ENCODE measurements at places on chromosomes 13 and 19.
A peak's percentile ranks its signal among the peaks of the same experiment; 100 is the strongest.

GRCh38 chr13:83450591-83450990, 431.7 kb downstream of the SLITRK1 start:
- no peak for DNase-seq

DNA sequence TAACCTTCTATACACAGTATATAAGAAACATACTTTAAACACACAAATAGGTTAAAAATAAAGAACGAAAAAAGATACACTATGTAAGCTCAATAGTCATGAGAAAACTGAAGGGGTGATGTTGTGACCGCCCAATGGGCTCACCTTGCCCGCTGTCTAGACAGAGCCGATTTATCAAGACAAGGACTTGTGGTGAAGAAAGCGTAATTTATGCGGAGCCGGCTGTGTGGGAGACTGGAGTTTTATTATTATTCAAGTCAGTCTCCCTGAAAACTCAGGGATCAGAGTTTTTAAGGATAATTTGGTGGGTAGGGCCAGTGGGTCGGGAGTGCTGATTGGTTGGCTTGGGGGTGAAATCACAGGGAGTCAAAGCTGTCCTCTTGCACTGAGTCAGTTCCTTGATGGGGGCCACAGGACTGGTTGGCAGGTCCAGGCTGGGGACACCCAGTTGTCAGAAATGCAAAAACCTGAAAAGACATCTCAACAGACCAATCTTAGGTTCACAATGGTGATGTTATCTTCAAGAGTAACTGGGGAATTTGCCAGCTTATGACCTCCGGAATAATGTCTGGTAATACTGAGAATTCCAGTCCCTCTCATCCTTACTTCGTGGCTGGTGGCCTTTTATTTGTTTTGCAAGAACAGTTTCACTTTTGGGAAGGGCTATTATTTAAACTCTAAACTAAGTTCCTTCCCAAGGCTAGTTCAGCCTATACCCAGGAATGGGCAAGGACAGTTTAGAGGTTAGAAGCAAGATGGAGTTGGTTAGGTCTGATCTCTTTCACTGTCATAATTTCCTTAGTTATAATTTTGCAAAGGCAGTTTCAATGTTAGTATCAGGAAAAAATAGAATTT, 96.6 kb downstream of the UBL3 start:
- DNase-seq: no peak

- DNase-seq: no peak
These were observed 166.5 kb upstream of the GPC6 start for GRCh38 chr13:93060144-93060543.

- no peak for DNase-seq
These were observed 9.0 kb upstream of the CIRBP start for GRCh38 chr19:1259876-1260748.

- no peak for DNase-seq
These were observed 46.7 kb upstream of the KL start for GRCh38 chr13:32969516-32969941.

DNA sequence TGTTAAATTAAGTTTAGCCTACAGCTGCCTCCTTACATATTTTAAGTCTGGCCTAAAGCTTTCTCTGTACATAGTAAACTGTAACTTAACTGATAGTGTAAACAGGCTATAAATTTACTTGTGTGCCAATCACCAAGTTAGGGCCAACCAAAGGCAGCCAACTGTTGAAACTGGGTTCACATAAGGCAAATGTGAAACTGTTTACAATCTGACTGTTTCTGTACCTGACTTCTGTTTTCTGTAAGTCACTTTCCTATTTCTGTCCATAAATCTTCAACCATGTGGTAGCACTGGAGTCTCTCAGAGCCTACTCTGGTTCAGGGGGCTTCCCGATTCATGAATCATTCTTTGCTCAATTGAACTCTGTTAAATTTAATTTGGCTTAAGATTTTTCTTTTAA, 103.1 kb downstream of the RAP2A start:
- DNase-seq: no peak

- DNase-seq: no peak
These were observed 16.1 kb downstream of the ZNF226 start for GRCh38 chr19:44180968-44181367.

DNA sequence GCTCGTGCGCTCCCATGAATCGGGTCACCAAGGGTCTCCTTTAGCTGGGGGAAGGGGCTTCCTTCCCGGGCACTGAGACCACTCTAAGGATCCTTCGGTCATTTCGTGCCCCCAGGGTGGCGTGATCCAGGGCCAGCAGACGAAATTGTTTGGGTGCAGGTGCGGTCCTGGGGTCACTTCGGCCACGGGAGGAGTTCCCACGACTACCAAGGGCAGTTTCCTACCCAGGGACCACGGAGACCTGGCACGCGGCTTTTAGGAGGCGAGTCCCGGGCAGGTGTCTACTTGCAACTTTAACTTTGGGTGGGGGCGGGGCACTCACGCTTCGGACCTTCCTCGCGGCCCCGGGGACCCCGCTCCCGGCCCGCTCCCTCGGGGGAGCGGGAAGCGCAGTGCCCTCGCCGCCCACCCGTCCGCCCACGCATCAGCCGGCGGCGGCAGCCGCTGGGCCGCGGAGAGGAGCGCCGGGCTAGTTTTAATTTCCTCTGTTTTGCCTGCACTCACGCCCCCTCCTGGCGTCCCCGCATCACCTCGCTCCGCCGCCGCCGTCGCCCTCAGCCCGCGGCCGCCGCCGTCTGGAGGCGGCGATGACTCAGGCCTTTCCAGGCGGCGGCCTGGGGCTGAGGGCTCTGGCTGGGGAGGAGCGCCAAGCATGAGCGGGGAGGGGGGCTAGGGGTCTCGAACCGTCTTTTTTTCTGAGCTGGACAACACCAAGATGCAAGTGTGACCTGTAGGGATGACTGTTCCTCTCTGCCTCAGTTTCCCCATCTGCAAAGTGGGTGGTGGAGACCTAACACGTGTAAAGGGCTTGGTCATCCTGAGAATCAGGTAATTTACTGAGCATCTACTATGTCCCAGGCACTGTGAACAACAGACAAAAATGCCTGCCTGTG, 21.8 kb downstream of the OLFM2 start:
- DNase-seq: peak; percentile 68

DNA sequence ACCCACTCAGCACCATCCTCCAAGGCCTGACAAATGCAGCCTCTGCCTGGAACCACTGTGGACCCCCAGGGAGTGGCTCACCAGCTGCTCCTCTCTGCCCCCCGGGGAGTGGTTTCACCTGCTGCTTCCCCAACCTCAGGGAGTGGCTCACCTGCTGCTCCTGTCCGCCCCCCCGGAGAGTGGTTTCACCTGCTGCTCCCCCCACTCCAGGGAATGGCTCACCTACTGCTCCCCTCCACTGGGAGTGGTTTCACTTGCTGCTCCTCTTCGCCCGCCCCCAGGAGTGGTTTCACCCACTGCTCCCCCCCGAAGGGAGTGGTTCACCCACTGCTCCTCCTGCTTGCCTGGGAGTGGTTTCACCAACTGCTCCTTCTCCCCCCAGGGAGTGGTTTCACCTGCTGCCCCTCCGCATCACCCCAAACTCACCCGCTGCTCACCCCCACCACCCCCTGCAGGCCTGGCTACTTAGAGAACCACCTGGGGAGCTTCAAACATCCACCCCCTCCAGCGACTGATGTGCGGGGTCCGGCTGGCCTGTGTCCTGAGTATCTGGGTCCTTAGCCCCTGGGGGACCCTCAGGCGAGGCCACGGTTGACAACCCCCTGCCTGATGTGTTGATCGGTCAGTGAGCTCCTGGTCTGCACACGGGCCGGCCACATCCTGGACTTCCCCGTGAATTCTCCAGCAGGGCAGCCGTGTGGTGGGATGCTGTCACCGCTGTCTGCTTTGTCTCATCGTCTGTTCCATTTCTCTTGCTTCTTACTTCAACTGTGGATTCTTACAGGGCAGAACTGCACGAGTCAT, 14.6 kb upstream of the TMEM255B start:
- no peak for DNase-seq

DNA sequence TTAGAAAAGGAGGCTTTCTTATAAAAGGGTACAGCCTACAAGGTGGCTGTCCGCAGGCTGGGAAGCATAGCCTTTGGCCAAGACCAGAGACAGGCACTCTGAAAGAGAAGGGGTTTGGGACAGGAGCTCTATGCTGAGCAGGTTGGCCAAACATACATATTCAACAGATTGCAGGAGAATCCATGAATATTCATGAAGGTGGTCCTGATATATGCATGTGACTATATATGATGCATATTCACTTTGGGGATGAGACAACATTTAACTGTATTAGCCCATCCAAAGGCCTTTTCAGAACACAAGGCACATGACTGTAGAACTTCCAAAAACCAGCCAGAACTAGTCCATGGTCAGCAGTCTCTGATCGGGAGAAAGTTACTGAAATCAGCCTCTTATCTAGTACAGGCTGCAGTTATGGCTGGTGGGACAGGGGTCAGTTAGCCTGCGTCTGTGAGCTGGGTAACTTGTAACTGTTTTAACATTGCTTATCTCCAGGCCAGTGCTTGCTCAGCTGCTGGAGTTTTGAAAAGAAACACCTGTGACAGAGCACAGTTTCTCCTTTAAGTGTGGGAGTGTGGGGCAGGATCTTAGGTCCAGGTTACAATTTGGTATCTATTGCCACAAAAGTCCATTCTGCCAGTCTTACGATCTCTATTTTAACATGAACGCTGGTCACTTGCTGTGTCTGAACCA, 924.2 kb downstream of the UQCRFS1 start:
- DNase-seq: no peak

DNA sequence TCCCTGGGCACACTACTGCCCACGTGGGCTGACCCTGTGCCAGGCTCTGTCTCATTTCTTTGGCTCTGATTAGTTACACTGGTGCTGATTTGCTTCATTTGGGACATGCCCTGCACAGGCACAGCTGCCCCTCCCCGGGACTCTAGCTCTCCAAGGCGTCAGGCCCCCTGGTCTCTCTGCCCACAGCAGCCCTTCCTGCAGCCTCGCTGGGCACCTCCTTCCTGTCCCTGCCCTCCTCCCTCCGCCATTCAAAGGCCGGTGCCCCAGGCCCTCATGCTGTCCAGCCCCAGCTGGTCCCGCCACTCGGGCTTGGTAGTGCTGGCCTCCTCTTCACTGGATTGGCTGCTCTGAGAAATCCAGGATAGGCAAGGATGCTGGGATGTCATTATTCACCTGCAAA, 73.1 kb downstream of the ERICH6B start:
- no peak for DNase-seq

DNA sequence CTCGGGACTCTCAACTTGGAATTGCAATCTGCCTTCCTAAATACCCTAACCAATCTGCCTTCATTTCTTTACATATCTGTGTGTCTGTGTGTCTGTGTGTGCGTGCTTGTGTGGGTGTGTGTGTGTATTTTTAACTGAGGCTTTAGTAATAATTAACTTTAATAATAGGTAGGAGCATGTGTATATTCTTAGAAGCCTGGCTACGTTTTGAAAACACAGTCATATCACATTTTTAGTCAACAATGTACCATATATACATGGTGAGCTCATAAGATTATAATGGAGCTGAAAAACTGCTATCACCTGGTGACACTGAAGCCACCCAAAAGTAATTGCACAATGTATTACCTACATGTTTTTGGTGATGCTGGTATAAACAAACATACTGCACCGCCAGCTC, 65.4 kb upstream of the ATXN8OS start:
- no peak for DNase-seq

GRCh38 chr13:20456737-20457136, 68.9 kb downstream of the CRYL1 start:
- no peak for DNase-seq

GRCh38 chr13:24265453-24265852, 43.9 kb upstream of the C1QTNF9 start:
- DNase-seq: no peak

DNA sequence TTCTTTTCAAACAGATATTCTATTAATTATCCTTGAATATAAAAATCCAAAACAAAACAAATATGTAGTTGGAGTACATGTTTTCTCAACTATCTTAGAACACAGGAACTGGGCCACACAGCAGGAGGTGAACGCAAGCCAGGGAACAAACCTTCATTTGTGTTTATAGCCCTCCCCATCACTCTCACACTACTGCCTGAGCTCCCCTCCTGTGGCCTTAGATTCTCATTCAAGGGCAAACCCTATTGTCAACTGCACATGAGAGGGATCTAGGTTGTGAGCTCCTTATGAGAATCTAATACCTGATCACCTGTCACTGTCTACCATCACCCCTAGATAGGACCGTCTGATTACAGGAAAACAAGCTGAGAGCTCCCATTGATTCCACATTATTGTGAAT, 427.1 kb upstream of the PRR20A start:
- DNase-seq: no peak

GRCh38 chr13:94411747-94412146, 67.7 kb downstream of the DCT start:
- DNase-seq: no peak

DNA sequence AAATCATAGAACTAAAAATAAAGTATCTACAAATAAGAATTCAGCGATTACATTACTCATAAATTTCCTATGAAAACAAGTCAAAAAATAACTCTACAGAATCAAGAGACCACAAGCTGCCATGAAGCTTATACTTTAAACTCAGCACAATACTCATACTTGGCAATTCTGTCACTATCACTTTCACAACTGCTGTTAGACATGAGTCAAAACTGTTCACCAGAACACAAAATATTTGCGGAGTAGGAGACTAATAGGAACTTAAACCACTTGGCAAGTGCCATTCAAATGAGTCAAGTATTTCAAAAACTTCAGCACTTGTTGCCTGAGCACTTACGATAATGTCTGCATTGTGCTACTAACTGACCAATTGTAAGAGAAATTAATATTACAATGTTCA, 387.8 kb upstream of the GPC6 start:
- no peak for DNase-seq

- DNase-seq: no peak
These were observed 10.3 kb downstream of the IGSF23 start for GRCh38 chr19:44623626-44624025.

GRCh38 chr13:65914716-65915115, 1315.4 kb downstream of the PCDH9 start:
- no peak for DNase-seq

- no peak for DNase-seq
These were observed 304.8 kb upstream of the MAB21L1 start for GRCh38 chr13:35781036-35782000.

GRCh38 chr19:35773020-35773806, 2.2 kb upstream of the ARHGAP33 start:
- DNase-seq: no peak

DNA sequence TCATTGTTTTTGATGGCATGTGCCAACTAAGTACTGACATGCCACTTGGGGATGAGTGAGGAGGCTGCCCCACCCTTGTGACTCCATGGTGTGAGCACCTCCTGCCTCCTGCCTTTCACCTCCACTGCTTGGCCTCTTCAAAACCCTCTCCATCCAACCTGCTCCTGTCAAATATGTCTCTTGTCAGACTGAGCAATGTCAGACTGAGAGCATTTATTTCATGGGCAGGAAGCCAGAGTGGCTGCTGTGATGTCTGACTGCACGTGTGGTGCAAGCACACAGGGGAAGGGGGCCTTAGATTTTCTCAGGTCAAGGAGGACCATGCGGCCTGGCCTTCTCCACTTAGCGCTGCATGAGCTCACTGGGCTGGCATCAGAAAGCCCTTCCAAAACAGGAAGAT, 68.3 kb downstream of the STARD13 start:
- no peak for DNase-seq

- DNase-seq: no peak
These were observed 14.6 kb downstream of the ZNF569 start for GRCh38 chr19:37452500-37453245.
